T-cell (primary cell): ENCODE measurements at places on chromosomes 3 and 15.

DNA sequence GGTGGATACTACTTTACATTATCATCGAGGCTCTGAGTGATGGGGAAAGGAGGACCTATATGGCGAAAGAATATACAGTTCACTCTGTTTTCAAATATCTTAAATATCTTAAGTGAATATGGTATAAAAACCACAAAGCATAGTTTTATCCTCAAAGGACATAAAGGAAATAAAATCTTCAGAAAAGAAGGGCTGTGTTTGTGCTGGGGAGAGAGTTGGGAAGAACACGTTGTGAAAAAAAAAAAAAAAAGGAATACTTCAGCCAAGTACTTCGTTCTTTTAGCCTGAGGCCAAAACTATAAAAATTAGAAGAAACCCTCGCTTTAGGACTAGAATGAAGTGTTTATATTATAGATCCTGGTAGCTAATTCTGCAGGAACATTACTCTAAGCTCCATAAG is 10.2 kb upstream of the TMEM212 start:
- no peak for DNase-seq

GRCh38 chr3:130948929-130949328 is 55.0 kb downstream of the ATP2C1 start:
- no peak for DNase-seq

DNA sequence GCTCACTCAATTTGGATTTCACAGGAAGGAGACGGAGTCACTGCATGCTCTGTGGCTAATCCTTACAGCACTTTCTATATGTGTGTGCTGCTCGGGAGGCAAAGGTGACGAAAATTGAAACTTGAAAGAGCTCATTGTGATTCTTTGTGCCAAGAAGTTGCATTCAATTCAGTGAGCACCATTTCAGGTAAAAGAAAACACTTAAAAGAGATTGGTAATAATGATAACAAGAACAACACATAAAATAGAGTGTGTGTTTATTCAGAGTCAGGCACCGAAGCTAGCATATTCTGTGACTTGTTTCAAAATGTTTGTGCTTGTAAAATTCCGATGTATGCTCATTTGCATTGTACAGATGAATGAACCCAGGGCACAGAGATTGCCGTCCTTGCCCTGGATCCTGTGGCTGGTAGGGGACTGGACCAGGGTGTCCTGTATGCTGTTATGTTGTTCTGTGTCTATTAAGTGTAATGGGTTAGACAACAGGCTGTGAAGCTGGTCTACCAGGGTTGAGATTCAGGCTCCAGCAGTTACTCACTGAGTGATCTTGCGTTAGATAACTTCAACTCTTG is 193.3 kb upstream of the PROK2 start:
- no peak for DNase-seq

- DNase-seq, result no peak
These were observed 230.6 kb downstream of the NEK10 start for GRCh38 chr3:27138562-27138961.

DNA sequence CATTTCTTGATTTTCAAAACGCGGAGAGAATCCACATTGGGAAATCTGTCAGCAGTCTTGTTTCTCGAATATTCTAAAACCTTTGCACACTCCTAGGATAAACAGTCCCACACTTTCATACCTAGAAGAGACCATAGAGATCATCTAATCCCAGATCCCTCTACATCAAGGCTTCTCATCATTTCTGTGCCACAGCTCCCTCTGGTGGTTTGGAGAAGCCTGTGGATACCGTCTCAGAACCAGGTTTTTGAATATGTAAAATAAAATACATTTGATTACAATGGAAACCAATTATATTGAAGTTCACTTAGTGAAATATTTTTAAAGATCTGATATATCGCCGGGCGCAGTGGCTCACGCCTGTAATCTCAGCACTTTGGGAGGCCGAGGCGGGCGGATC is 211.9 kb upstream of the GOLGA6L4 start:
- no peak for DNase-seq

DNA sequence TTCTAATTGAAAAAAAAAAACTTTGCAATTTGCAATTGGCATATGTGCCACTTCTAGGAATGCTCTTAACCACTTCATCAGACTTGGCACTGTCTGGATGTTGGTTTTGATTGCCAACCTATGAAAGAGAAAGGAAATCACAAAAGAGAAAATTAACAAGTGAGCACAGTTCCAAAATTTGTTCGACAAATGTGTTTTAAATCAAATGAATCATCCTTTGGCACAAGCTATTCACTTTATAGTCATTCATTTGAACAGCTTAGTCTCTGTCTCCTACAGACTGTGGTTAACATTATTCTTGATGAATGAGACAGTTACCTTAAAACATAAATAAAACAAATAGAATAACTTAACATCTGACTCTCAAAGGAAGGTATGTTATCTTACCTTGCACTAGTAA is 265.0 kb downstream of the EPHA3 start:
- DNase-seq, result no peak

GRCh38 chr3:100893590-100893989 is 99.6 kb downstream of the ABI3BP start:
- DNase-seq, result no peak

DNA sequence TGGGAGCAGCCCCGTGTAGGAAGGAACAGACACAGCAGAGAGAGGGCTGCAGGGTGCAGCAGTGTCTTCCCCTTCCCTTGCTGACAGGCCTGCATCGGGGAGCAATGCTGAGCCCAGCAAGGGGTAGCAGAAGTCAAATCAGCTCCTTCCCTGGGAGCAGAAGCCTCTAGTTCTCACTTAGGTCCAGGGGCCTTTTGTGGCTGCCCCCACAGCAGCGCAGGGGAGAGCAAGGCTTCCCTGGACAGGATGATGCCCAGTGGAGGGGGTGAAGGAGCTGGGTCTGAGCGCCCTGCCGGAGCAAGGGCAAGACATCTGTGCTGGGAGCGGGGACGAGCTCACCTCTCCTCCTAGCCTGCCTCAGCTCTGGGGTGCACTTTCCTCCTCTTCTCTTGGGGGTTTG is 827 bp downstream of the PLCB2 start:
- DNase-seq, result no peak

- DNase-seq, result no peak
These were observed 142.7 kb upstream of the SYNPR start for GRCh38 chr3:63135367-63135766.

- no peak for DNase-seq
These were observed 39.4 kb upstream of the IDH2 start for GRCh38 chr15:90141646-90142045.

DNA sequence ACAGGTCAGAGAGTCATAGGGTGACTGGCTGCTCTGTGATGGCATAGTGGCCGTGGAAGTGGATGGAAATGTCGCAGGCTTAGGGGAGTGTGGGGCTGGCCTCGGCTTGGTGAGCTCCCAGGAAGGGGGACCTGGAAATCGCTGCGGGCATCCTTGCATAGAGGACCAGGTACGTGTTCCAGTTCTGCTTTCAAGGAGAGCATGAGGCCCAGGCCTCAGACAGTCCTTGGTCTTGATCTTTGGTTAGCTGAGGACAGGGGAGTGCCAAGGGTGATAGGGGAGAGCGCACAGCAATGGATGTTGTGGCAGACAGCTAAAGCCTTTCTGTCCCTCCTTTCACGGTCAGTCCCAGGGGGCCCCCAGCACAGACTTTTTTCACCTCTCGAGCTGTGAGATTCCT is 110.5 kb downstream of the SNRPN start:
- DNase-seq, result no peak
